ENCODE measurements at places on chromosomes 2 and 18.
A peak's percentile ranks its signal among the peaks of the same experiment; 100 is the strongest.

DNA sequence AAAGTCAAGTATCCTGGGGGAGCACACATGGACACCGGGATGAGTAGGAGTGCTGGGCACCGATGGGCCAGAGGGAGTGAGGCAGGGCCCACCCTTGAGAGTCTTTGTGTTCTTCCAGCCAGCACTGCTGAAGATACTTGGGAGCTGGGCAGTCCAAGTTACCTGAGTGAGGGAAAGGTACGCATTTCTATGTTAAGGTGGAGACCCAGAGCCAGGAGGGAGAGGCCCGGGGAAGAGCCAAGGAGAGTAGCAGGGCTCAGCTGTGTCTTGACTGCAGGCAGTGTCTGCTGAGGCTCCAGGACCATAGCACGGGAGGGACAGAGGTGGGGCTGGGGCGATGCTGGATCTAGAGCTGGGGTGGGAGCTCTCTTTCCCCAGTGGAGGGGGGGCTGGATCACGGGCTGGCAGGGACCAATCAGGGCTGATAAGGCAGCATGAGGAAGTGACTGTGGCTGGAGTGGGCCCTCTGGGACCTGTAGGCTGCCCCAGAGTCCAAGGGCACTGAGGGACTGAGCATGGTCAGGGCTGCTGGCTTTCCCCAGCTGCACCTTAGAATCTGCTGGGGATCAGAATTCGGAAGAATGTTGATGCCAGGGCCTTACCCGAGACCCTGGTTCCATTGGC lies 289.2 kb downstream of the PHLPP1 start:
- DNase-seq: no peak

- peak; percentile 26 for DNase-seq
Observed at GRCh38 chr2:180124273-180125139, 117.4 kb upstream of the CWC22 start.

DNA sequence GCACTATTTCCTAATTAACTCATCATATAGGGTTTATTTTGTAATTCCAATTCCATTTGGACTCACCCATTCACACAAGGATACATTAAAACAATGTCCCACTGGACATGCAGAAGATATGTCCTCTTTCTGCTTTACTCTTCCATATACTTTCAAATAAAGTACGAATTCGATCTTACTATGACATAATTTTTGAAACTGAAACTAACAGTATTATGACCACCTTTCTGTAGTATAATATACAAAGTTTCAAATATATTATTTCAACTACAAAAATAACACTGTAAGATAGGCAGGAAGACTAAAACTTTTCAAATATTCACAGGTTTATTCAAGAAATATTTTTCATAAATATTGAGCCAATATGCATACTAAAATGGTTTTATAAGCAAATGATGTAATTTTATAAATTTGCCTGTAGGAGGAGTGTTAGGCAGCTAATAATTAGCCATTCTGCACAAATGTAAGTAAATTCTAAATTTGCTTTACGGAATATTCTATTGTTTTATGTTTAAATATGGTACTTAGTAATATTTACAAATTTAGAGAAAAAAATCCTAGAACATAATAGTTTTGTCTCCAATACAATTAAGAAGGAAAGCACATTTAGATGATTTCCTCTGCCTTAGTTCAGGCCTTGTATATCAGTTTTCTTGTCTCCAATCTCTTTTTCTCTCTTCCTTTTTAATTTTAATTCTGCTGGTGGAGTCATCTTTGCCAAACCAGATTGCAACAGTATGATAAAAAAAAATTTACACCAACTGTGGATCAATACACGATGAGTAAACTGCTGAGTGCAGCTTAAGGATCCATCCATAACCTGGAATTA lies 85.9 kb downstream of the CERKL start:
- no peak for DNase-seq

DNA sequence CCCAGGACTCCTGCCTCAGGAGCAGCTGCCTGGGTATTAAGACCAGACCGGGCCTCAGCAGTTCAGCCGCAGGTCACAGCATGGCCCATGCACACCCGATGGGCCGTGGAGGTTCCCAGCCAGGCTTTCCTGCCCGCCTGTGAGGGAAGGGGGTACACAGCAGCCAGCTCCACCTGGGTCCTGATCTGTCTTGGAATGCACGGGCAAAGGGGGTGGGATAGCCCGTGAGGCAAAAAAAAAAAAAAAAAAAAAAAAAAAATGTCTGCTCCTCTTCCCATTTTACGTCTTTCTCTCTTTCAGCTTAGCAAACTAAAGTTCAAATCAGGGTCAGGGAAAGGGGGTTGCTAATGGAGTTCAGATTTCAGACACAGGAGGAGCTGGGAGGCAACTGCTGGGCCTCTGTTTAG lies 385.2 kb downstream of the TNS1 start:
- no peak for DNase-seq

DNA sequence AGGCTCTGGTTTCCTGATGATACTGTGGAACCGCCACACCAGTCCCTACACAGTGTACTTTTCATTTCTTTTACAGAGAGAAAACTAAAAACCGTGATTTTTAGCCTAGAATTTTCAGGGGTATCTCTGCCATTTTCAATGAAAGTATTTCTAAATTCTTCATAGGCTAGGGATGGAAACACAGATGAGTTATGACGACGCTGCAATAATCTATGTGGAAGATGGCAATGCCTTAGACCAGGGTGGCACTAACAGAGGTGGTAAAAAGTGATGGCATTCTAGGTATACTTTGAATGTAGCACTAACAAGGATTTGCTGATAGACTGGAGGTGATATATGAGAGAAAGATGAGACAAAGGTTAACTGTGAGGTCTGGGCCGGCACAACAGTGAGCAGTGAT lies 56.5 kb downstream of the TTC21B start:
- DNase-seq: no peak

GRCh38 chr2:202831242-202832220 lies 40.0 kb downstream of the ICA1L start:
- peak; percentile 45 for DNase-seq

DNA sequence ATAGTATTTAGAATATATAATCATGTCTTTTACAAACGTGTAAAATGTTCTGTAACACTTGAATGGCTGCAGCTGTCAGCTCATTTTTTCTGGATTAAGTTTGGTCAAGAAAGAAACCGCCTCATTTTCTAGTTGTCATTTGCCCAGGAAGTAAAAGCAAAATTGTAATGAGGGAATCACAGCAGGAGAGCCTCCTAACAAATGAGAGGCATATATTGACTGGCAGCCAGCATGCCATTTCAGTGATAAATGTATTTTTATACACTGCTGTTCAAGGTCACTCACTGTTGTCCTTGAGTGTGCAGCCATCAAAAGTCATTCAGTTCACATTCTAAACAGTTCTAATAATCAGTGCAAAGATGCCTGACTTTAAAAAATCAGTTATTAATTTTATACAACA lies 144.3 kb upstream of the BOD1L2 start:
- no peak for DNase-seq

- DNase-seq: no peak
Observed at GRCh38 chr2:46554397-46554796, 75.0 kb downstream of the TMEM247 start.

DNA sequence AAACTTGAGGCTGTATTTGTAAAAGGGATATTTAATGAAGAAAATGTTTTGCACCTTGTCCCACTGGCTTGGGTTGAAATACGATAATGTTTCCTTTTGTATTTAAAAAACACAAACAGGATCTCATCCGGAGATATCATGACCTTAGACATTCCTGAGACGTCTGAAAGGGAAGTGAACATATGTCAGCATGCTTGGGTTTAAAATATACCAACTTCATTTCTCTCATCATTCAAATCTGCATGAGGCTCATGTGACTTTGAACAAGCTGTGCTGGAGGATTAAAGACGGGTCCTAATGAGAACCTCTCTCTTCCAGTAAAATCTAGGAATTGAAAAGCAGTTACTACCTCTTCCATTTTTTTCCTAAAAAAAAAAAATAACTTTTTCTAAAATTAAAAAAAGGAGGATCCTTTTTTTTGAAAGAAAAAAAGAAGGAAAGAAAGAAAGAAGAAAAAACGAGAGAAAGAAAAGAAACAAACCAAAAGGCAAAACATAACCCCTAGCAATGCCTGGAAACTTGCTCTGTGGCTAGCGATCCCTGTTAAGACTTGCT lies 106.8 kb upstream of the ZFP36L2 start:
- DNase-seq: no peak

DNA sequence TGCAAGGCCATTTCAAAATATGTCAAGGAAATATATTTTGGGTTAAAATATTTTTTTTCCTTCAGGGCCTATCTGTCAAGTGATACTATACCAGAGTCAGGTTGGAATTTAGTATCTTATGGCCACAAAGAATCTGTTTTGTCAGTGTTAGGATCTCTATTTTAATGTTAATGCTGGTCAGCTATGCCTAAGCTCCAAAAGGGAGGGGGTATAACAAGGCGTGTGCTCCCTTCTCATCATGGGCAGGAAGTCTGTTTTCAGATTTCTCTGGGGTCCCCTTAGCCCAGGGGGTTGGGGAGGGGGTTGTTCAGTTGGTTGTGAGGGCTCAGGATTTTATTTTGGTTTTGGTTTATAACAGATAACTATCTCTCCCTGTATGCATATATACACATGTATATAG lies 126.4 kb downstream of the TMEM163 start:
- no peak for DNase-seq

GRCh38 chr2:238710032-238710735 lies 137.7 kb upstream of the TWIST2 start:
- DNase-seq: no peak

GRCh38 chr2:26925100-26925791 lies 45.2 kb upstream of the MAPRE3 start:
- DNase-seq: no peak

- peak; percentile 76 for DNase-seq
Observed at GRCh38 chr2:43224131-43224570, 2.3 kb downstream of the ZFP36L2 start.

DNA sequence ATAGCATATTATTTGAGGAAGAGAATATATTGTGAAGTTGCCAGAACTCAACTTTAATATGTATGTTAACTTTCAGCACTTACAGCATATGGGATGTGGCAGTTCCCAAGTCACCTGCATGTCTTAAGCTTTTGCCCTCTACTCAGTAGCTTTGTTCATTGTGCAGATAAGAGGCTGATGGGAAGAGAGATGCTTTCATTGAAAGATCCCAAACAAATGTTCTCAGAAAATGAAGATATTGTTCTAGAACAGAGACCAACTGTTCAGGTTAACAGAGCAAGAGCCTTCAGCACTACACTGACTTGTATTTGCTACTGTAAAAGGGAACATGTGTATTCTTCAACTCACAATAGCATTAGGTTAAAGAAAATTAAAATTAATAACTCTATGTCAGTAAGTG lies 28.1 kb downstream of the GAREM1 start:
- DNase-seq: no peak

DNA sequence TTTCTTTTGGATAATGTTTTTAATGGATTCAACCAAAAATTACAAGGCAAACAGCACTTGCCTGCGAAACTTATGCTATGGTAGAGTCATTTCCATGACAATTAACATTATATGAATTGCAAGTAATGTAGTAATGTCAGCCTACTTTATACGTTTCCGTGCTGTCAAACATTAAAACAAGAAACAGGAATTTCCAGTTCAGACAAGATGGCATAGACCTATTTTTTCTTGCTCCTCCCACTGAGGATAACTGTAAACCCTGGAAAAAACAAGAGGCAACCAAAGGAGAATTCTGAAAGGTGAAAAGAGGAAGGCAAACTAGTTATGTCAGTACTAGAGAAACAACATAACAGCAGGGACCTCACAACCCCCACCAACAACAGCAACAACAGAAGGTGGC lies 170.7 kb downstream of the DIS3L2 start:
- no peak for DNase-seq

- DNase-seq: no peak
Observed at GRCh38 chr2:177733322-177733855, 339.2 kb downstream of the PDE11A start.

DNA sequence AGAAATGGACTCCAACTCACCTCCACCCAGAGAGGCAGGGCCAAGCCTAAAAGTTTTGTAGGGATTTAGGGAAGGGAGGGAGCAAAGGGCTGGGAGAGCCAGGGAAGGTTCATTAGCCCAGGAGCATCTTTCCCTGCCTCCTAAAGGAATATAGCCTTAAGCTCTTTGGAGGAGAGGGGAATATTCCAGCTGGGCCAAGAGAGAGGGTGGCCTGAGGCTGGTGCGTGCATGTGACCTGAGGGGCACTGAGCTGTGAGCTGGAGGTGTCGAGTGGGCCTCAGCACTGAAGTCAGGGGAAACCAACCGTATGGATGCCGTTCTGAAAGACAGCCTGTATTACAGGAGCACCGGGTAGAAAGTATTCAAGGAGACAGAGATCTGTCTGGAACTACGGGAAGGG lies 112.6 kb downstream of the KLHL29 start:
- no peak for DNase-seq

- no peak for DNase-seq
Observed at GRCh38 chr2:173395567-173396351, 41.1 kb downstream of the CDCA7 start.

DNA sequence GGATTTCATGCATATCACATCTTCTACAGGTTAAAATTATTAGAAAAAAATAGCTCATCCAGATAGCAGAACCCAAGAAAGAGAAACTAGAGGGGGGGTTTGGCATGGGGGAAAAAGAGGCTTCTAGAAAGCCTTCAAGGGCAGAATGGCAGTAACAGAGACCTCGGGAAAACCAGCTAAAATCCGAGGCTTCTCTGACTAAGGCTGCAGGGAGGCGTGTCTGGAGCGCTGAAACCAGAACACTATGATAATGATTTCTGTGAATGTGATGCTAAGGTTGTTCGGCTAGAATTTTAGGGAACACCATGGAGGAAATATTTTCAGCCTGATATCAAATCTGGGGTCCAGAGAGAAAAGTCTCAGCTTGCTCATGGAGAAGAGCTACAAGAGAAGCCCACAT lies 73.0 kb downstream of the ATP8B1 start:
- no peak for DNase-seq
